Stimulated activated memory B cell treated with anti-CD40 and anti-IgM and Interleukin-4, amounts not matched to agents 10 μg/mL and 1 μg/mL and 100 μg/mL, for 72 hours (primary cell): ENCODE measurements at places on chromosomes 5 and 9.

GRCh38 chr9:99116003-99116411 lies 11.1 kb downstream of the TGFBR1 start:
- peaks cover 19% of the 10 kb centered on the region for H3K36me3 ChIP-seq
- H3K27ac ChIP-seq, result no peak overlapping the region
- peaks cover 75% of the 10 kb centered on the region for H3K4me1 ChIP-seq

- peaks cover 24% of the 10 kb centered on the region for H3K27me3 ChIP-seq
- no peak overlapping the region for H3K4me3 ChIP-seq
- H3K36me3 ChIP-seq, result no peaks in the 10 kb centered on the region
- H3K4me1 ChIP-seq, result peaks cover 10% of the 10 kb centered on the region
- no peak overlapping the region for H3K27ac ChIP-seq
These were observed 39.6 kb downstream of the PDE6A start for GRCh38 chr5:149904977-149905376.

- peaks cover 15% of the 10 kb centered on the region for H3K4me1 ChIP-seq
- H3K27me3 ChIP-seq, result no peaks in the 10 kb centered on the region
- peak; percentile 78 for ATAC-seq
- peaks cover 47% of the 10 kb centered on the region for H3K36me3 ChIP-seq
- peak overlapping the region; percentile 22 for H3K27ac ChIP-seq
These were observed 8.5 kb downstream of the NOP16 start for GRCh38 chr5:176379881-176380280.

GRCh38 chr5:100517301-100517974 lies 17.7 kb upstream of the FAM174A start:
- no peak for ATAC-seq
- no peaks in the 10 kb centered on the region for H3K36me3 ChIP-seq
- H3K27ac ChIP-seq, result no peak overlapping the region
- H3K27me3 ChIP-seq, result peaks cover 13% of the 10 kb centered on the region
- no peaks in the 10 kb centered on the region for H3K4me1 ChIP-seq
- H3K4me3 ChIP-seq, result no peak overlapping the region

GRCh38 chr5:14901462-14902051 lies 30.0 kb upstream of the ANKH start:
- no peak overlapping the region for H3K27ac ChIP-seq
- no peak overlapping the region for H3K4me3 ChIP-seq
- no peak for ATAC-seq
- no peaks in the 10 kb centered on the region for H3K27me3 ChIP-seq
- no peaks in the 10 kb centered on the region for H3K4me1 ChIP-seq

GRCh38 chr5:90386099-90386710 lies 23.4 kb downstream of the CETN3 start:
- no peak for ATAC-seq
- H3K4me3 ChIP-seq, result no peak overlapping the region
- H3K27ac ChIP-seq, result no peak overlapping the region
- H3K4me1 ChIP-seq, result no peaks in the 10 kb centered on the region

DNA sequence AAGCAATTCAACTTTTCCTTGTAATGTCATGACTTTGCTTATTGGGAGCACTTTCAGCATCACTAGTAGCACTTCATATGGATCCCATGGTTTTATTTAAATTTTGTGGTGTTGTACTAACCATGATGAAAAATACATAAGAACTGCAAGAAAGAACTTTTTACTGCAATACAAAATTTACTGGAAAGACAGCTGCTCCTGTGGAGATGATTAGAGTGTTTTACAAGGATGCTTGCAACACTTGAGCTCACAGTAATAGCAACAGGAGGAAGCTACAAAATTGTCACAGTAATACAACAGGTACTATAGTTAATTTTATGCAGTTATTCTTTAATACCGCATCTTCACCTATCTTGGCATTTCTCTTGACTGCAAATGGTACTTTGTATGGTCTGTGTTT lies 158.3 kb upstream of the TSLP start:
- H3K36me3 ChIP-seq, result no peaks in the 10 kb centered on the region
- no peak overlapping the region for H3K27ac ChIP-seq
- no peaks in the 10 kb centered on the region for H3K4me1 ChIP-seq
- H3K27me3 ChIP-seq, result no peaks in the 10 kb centered on the region
- H3K4me3 ChIP-seq, result no peak overlapping the region

DNA sequence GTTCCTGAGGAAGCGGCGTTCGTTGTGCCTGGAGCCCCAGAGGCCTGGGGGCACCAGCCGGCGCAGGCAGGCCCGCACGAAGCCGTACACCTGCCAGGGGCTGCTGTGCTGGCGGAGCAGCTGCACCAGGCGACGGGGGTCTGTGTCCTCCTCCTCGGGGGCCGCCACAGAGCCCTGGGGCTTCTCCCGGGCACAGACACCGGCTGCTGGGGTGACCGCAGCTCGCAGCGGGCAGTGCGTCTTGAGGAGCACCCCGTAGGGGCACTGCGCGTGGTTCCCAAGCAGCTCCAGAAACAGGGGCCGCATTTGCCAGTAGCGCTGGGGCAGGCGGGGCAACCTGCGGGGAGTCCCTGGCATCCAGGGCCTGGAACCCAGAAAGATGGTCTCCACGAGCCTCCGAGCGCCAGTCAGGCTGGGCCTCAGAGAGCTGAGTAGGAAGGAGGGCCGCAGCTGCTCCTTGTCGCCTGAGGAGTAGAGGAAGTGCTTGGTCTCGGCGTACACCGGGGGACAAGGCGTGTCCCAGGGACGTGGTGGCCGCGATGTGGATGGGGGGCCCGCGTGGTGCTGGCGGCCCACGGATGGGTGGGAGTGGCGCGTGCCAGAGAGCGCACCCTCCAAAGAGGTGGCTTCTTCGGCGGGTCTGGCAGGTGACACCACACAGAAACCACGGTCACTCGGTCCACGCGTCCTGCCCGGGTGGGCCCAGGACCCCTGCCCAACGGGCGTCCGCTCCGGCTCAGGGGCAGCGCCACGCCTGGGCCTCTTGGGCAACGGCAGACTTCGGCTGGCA lies 1.3 kb downstream of the TERT start:
- H3K4me1 ChIP-seq, result peaks cover 33% of the 10 kb centered on the region
- H3K4me3 ChIP-seq, result peak overlapping the region; percentile 46
- no peak overlapping the region for H3K27ac ChIP-seq

GRCh38 chr5:140145818-140146522 lies 20.2 kb downstream of the IGIP start:
- no peak overlapping the region for H3K27ac ChIP-seq
- peak overlapping the region; percentile 63 for H3K4me3 ChIP-seq
- no peaks in the 10 kb centered on the region for H3K36me3 ChIP-seq
- peaks cover 39% of the 10 kb centered on the region for H3K4me1 ChIP-seq
- peaks cover 25% of the 10 kb centered on the region for H3K27me3 ChIP-seq
- ATAC-seq, result peak; percentile 85

- H3K4me3 ChIP-seq, result no peak overlapping the region
- H3K4me1 ChIP-seq, result no peaks in the 10 kb centered on the region
- H3K36me3 ChIP-seq, result no peaks in the 10 kb centered on the region
- no peaks in the 10 kb centered on the region for H3K27me3 ChIP-seq
- ATAC-seq, result peak; percentile 55
- no peak overlapping the region for H3K27ac ChIP-seq
These were observed 33.3 kb upstream of the DAPK1 start for GRCh38 chr9:87464110-87464991.

GRCh38 chr5:56985936-56986625 lies 34.2 kb upstream of the MIER3 start:
- ATAC-seq, result peak; percentile 80
- H3K27ac ChIP-seq, result no peak overlapping the region
- peaks cover 9% of the 10 kb centered on the region for H3K4me1 ChIP-seq
- H3K36me3 ChIP-seq, result no peaks in the 10 kb centered on the region

- H3K4me3 ChIP-seq, result no peak overlapping the region
- H3K27me3 ChIP-seq, result no peaks in the 10 kb centered on the region
- no peak for ATAC-seq
- H3K36me3 ChIP-seq, result no peaks in the 10 kb centered on the region
- H3K27ac ChIP-seq, result no peak overlapping the region
These were observed 50.0 kb downstream of the PTPRD start for GRCh38 chr9:10562581-10563343.

- ATAC-seq, result no peak
- no peaks in the 10 kb centered on the region for H3K27me3 ChIP-seq
- H3K36me3 ChIP-seq, result peaks cover 32% of the 10 kb centered on the region
- no peak overlapping the region for H3K4me3 ChIP-seq
These were observed 33.8 kb downstream of the ZNF131 start for GRCh38 chr5:43154469-43154868.

- no peaks in the 10 kb centered on the region for H3K4me1 ChIP-seq
- no peak overlapping the region for H3K4me3 ChIP-seq
- no peaks in the 10 kb centered on the region for H3K27me3 ChIP-seq
- H3K27ac ChIP-seq, result no peak overlapping the region
These were observed 545.8 kb upstream of the ARRDC3 start for GRCh38 chr5:91928754-91929521.

DNA sequence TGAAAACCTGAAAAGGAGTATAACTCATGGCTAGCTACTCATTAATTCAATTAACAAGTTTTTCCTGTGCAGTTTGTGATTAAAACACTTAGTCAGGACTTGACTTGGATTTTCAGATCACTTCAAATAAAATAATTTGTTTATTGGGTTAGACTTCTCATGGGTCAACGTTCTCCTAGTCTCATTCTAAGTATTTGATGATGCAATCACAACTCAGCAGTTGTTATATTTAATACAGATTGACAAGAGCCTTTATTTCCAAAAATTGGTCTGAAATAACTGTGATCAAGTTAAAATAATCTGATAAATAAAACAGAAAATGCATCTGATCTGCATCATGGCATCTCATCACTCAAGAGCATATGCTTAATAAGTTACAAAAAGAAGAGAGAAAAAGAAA lies 113.9 kb downstream of the FGF10 start:
- no peak overlapping the region for H3K4me3 ChIP-seq
- H3K4me1 ChIP-seq, result no peaks in the 10 kb centered on the region

- no peak for ATAC-seq
- no peak overlapping the region for H3K4me3 ChIP-seq
- no peaks in the 10 kb centered on the region for H3K4me1 ChIP-seq
- H3K27ac ChIP-seq, result no peak overlapping the region
- H3K27me3 ChIP-seq, result peaks cover 9% of the 10 kb centered on the region
- H3K36me3 ChIP-seq, result no peaks in the 10 kb centered on the region
These were observed 567.9 kb upstream of the DAB2 start for GRCh38 chr5:39992617-39993202.

DNA sequence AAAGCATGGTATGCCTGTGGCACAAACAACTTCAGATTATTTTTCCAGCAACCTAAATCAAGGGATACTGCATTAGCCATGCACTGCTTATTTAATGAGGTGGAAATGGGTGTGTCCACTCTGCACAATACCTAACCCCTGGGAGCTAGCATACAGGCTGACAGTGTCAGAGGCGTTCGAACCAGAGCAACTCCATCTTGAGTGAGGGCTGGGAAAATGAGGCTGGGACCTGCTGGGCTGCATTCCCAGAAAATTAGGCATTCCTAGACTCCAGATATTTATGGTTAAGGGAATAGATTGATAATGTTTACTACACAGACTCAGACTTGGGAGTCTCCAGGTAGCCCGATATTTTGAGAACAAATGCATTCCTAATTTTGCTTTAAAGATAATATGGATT lies 2.8 kb downstream of the FGF1 start:
- H3K27ac ChIP-seq, result no peak overlapping the region
- H3K36me3 ChIP-seq, result no peaks in the 10 kb centered on the region
- no peak for ATAC-seq
- H3K4me3 ChIP-seq, result no peak overlapping the region
- H3K4me1 ChIP-seq, result no peaks in the 10 kb centered on the region

DNA sequence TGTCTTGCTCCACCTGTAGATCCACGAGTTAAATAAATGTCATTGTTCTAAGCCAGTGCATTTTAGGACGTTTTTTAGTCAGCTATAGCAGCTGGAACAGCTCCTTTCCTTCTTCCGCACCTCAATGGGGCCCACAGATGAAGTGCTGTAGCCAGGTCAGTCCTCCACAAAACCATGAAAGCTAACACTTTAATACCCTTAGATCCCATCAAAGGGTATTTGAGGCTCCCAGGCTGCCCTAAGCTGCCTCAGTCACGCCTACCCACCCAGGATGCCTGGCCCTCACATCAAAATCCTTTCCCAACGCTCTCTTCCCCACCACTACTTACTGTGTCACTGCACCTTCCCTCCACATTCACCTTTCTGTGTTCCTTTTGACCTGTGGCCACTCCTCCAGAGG lies 44.1 kb upstream of the ACO1 start:
- H3K27me3 ChIP-seq, result peaks cover 17% of the 10 kb centered on the region
- H3K4me1 ChIP-seq, result peaks cover 7% of the 10 kb centered on the region
- no peak overlapping the region for H3K27ac ChIP-seq
- ATAC-seq, result no peak
- no peaks in the 10 kb centered on the region for H3K36me3 ChIP-seq
- no peak overlapping the region for H3K4me3 ChIP-seq

DNA sequence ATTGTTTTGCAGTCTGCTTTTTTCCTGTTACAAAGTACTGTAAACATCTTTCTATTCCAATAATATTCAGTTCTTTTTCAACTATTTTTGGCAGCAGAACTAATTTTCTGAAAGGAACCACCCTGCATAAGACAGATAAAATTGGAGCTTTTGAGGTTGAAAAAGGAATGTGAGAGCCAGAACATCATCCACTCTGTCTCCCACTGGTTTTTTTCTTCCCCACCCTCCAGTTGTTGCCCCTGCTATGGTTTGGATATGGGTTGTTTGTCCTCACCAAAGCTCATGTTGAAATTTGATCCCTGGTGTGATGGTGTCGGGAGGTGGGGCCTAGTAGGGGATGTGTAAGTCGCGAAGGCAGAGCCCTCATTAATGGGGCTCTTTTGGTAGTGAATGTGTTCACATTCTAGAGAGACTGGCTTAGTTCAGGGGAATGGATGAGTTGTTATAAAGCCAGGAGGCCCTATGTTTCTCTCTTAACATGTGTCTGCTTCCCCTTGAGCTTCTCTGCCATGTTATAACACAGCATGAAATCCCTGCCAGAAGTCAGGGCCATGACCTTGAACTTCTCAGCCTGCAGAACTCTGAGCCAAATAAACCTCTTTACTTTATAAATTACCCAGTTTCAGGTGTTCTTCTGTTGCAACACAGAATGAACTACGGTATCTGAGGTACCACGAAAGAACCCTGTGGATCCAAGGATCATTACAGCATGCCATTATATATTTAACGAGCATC lies 34.8 kb upstream of the MAST4 start:
- H3K27me3 ChIP-seq, result no peaks in the 10 kb centered on the region
- no peak overlapping the region for H3K27ac ChIP-seq
- H3K36me3 ChIP-seq, result no peaks in the 10 kb centered on the region
- H3K4me1 ChIP-seq, result peaks cover 20% of the 10 kb centered on the region

- no peaks in the 10 kb centered on the region for H3K36me3 ChIP-seq
- no peak for ATAC-seq
- no peak overlapping the region for H3K4me3 ChIP-seq
- no peak overlapping the region for H3K27ac ChIP-seq
These were observed 44.9 kb upstream of the MYO10 start for GRCh38 chr5:16980983-16981382.
